Mesendoderm (in vitro differentiated cells): ENCODE measurements at places on chromosomes 3 and 15.

DNA sequence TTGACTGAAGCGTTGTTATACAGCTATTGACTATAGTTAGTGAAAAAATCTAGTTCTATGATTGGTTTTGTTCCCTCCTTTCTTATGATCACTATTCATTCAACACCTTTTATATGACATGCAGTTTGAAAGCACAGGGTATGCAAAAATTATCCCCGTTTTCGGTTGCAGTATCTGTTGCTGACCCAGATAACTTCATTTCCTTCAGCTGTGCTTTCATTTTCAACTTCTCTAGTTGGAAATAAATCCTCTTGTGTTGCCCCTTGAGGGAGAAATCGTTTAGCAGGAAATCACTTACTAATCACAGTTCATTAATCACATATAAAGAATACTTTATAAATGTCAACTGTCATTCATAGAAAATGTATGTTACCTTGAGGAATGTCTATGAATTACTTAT, 55.1 kb downstream of the MBNL1 start:
- DNase-seq: no peak

DNA sequence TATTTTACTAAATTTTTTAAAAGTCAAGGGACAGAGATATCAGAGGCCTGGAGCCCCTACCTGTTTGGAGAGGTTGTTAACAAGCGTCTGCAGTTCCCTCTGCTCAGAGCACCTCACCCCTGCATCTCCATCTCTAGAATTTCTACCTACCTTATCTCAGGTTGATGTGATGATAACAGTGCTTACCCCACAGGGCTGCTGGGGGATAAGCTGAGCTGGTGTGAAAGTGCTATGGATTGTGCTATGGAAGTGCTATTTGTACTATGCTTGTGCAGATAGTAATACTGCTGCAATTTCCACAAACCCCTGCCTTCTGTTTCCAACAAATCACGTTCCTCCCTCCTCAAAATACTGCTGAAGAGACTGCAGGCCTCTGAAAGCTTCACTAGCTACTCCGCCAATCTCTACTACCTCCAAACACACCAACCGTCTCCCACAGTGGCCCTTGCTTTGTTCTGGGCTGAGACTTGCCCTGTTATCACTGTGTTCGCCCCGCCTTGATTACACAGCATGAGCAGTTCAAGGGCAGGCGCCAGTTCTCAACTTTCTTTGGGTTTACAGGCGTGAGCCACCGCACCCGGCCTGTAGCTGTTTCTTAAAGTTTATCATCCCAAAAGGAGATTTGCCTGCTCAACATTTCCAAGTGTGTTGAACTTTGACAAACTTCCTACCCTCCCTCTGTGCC, 28.4 kb upstream of the PARL start:
- peak; percentile 83 for DNase-seq

GRCh38 chr3:191380001-191380400, 49.7 kb upstream of the UTS2B start:
- DNase-seq: no peak

DNA sequence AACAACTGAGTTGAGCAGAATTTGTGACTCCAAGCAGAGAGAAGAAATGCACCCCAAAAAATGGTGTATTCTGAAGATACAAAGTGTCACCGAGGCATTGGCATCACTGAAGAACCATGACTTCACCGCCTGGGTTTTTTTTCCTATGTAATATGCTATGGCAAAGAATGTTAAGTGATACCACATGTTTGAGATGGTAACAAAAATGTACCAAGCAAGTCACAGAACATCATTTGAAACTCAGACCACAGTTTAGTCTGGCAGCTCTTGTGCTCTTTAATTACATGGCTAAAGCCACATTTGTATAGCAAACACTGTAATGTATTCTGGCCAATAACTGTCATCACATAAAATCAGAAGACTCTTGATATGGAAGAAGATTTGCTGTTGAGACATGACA, 323.5 kb downstream of the ULK4 start:
- DNase-seq: no peak

DNA sequence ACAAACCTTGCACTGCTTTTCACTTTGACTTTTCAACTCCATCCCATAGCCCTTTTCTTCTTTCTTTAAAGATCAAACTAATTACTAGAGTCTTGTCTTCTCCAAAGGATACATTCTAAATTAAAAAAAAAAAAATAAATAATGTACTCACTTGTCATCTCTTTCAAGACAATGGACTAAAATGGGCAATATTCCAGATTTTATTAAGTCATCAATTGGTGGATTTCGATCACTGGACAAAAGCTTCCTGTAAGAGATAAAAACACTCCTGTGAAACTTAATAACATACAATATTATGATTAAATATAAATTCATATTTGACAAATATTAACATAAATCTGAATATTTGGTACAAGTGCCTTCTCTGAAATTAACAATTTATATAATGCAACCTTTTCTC, 34.1 kb downstream of the KPNA4 start:
- no peak for DNase-seq

GRCh38 chr3:144816323-144816722, 844.7 kb downstream of the DIPK2A start:
- no peak for DNase-seq

- DNase-seq: no peak
These were observed 220.0 kb downstream of the SV2B start for GRCh38 chr15:91320101-91320500.

GRCh38 chr3:157317895-157318294, 118.8 kb upstream of the PTX3 start:
- DNase-seq: no peak

- DNase-seq: peak; percentile 6
These were observed 838.0 kb upstream of the NR2F2 start for GRCh38 chr15:95492388-95493070.

GRCh38 chr3:73669260-73669659, 44.5 kb upstream of the PDZRN3 start:
- no peak for DNase-seq

DNA sequence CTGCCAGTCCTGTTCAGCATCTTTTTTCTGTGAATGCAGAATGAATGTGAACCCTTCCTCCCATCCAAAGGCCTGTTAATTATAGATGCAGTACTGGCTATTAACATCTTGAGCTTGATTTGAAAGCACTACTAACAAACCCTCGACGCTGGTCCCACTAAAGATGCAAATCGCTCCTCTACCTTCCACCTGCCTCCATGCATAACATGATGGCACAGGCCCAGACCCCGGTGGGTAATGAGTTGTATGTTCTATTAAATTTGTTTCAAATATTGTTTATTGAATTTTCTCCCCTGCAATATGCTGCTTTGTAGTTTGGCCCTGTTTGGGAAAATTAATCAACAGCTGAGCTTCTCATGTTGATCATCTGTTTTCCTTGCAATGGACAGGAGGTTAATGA, 69.3 kb downstream of the RAB11A start:
- no peak for DNase-seq

DNA sequence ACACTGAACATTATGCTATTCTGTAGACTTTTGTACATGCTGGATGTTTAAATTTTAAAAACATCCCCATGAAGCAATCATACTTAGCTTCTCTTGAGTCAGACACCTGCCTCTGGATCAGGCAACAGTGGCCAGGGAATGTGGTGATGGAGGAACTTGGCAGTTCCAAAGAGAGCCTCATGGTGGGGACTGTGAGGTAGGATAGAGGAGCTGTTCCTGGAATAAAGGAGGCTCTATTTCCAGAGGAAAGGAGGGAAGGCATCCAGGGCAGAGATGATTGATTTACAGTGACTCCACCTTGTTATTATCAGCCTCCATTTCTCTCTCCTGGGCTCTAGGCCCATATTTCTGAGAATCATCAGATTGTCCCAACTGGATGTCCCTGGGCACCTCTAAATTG, 35.0 kb upstream of the ABHD17C start:
- peak; percentile 69 for DNase-seq

DNA sequence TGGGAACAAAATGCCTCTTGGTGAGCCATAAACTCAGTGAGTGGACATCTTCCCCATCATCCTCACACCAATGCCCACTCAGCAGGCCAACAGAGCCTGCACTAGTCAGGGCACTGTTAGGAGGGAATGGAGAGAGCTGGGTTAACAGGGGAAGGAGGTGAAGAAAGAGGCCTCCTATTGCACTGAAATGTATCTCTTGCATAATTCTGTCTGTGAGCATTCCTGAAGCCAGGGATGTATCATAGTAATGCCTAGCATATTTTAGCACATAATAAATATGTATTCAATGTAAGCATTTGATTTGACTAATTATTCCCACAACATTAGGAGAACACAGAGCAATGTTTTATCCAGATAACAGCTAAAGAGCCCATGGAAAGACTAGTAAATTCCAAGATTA, 81.2 kb downstream of the ANO10 start:
- no peak for DNase-seq

- DNase-seq: no peak
These were observed 27.2 kb upstream of the GBE1 start for GRCh38 chr3:81788610-81789009.

GRCh38 chr3:158368271-158368670, 202.7 kb upstream of the MLF1 start:
- no peak for DNase-seq

GRCh38 chr3:129855170-129855831, 38.2 kb downstream of the TMCC1 start:
- no peak for DNase-seq

DNA sequence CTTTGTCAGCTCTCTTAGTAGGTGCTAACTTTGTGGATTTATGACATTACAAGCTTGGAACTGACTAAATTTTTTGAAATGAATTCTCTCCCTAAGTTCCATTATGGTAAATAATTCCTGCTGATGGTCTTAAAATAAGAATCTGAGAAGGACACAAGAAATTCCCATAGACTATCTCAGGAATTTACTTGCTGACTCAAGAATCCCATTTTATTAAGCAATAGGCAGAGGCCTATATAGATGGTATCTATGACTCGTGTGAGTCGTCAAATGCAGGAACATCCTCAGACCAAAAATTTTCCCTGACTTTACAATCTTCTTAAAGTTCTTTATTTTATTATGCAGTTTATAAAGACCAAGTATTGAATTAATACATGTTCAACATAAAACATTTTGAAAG, 30.7 kb upstream of the CBLB start:
- peak; percentile 75 for DNase-seq

DNA sequence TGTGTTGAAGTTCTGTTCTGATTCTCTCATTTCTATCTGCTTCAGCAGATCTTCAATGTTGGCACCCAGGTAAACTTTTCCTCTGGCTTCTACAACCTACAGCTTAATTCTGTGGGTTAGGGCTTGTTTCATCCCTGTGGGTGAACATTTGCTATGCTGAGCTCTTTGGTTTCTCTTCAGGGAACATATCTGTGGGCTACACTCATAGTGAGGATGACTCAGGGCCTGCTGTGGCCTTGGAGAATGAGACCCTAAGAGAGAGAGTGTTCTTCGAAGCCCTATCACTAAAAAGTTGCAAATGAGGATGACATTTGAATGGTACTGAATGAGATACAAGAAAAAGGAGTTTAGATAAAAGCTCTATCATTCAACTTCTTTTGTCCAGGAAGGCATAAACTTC, 346.2 kb upstream of the CBLB start:
- no peak for DNase-seq

- DNase-seq: no peak
These were observed 192.5 kb downstream of the RSL24D1 start for GRCh38 chr15:55003965-55004873.

GRCh38 chr3:58203541-58203940, 7.2 kb downstream of the DNASE1L3 start:
- DNase-seq: peak; percentile 70

DNA sequence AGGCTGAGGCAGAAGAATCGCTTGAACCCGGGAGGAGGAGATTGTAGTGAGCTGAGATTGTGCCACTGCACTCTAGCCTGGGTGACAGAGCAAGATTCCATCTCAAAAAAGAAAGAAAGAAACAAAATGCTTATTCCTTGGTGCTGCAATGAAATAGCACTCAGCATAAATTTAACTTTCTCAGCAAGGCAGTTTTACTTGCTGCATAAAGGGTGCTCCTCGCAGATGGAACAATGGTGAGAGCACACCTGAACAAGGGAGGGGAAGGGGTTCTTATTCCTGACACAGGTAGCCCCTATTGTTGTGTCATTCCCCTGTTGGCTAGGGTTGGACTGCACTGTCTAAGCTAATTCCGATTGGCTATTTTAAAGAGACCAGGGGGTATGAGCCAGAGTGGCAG, 17.1 kb downstream of the PAK2 start:
- DNase-seq: no peak

GRCh38 chr3:280681-281080, 84.1 kb downstream of the CHL1 start:
- DNase-seq: no peak

- DNase-seq: no peak
These were observed 5.7 kb downstream of the SLC6A20 start for GRCh38 chr3:45790596-45790995.

- peak; percentile 42 for DNase-seq
These were observed 109.4 kb upstream of the FGF7 start for GRCh38 chr15:49313650-49314049.

DNA sequence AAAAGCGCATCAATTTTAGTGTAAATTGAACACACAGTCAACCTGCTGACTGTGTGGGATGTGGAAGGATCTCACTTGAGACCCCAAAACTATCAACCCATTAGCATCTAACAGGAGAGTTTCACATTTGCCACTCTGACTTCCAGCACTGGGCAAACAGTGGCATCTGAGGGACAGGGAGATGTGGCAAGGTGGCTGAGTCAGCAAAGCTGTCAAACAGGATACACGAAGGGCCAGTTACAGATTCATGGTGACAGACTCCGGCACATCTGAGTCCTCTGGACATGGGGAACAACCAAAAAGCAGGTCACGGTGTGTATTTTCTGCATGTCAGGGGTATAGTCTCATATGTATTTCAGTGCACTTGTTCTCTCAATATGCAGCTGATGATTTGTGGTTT, 573.4 kb upstream of the PPP2R3A start:
- DNase-seq: no peak

- DNase-seq: no peak
These were observed 4.2 kb downstream of the KLF13 start for GRCh38 chr15:31330836-31331235.

- DNase-seq: no peak
These were observed 1.6 kb upstream of the ITGA11 start for GRCh38 chr15:68433551-68433950.

DNA sequence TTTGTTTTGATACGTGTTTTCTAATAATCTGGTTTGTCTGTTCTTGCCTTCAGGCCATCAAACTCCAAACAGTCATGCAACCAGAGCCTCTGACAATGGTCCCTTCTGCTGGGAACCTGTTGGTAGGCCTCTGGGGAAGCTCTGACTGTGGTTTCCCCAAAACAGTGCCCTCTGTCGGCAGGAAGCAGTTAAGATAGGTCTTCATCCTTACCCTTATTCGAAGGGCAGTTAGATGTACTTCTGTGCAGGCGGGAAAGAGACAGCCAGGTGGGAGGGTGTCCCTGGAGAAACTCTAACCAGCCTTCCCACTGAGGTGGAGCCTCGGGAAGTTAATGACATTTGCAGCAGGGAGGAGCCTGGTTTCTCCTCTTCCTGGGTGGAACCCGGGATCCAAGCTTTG, 81.6 kb upstream of the CHMP2B start:
- peak; percentile 89 for DNase-seq
